Suprapubic skin (tissue), 4 donors: ENCODE measurements at places on chromosomes 5 and 9.

DNA sequence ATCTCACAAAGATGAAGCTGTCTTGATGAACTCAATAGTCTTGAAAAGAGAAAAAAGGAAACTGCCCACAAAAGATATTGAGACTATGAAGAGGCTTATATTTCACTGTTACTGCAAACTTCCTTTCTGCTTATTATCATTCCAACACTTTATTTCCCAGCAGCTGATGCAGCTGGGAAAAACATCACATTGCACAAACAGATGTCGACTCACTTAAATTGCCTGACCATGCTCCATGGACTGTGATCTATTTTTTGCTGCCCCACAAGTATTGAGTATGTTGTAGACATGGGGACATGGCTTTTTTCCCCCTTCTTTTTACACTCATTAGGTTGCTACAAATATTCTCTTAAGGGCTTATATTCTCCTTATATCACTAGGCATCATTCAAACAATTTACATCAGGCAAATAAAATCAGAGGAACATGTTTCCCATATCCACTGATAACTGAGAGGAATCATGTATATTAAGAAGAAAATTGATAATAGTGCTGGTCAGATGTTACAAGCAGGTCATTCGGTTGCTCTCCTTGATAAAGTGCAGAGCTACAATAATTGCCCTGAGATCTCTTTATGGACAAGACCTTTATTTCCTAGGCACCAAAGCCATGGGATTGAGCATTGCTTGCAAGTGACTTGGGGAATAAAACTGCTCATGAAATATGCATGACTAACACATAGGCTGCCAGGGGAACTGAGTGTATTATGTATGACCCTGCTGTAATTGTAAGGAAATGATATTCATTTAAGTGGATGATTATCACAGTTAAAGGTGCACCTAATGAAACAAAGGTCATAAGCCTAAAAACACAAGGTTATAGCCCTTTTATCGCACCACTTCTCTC is 509.9 kb downstream of the ZNF608 start:
- no peak for DNase-seq

DNA sequence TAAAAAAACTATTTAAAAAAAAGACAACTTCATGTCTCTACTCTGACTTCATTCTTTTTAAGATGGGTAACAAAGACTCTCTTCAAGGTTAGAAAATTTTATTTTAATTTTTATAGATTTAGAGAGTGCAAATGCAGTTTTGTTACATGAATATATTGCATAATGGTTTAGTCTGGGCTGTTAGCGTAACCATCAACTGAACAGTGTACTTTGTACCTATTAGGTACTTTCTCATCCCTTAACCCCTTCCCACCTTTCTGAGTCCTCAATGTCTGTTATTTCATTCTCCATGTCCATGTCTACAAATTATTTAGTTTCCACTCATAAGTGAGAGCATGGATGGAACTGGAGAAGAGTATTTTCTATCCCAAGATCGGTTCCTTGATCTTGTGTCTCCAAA is 16.8 kb downstream of the TLR4 start:
- no peak for DNase-seq

- peak; percentile 48 for DNase-seq
These were observed 7.0 kb upstream of the MRNIP start for GRCh38 chr5:179865491-179866240.

- DNase-seq = no peak
These were observed 315.3 kb upstream of the RPS23 start for GRCh38 chr5:82593481-82593880.

DNA sequence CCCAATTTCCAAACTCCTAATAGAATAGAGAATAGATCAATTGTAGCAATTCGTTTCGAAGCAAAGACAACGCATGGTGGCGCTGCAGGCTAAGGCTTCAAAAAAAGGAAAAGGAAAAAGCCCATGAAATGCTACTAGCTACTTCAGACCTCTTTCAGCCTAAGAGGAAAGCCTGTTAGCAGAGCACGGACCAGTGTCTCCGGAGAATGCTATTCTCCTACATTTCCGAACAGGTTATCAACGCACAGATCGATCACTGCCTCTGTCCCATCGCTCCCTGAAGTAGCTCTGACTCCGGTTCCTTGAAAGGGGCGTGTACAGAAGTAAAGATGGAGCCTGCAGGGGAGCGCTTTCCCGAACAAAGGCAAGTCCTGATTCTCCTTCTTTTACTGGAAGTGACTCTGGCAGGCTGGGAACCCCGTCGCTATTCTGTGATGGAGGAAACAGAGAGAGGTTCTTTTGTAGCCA is at the start of gene PCDHB15:
Gene PCDHB15 (plus strand): TSS at position 146 of the 468 bp plus-strand sequence. CDS start 184 bp downstream, at position 330.
- DNase-seq = no peak

DNA sequence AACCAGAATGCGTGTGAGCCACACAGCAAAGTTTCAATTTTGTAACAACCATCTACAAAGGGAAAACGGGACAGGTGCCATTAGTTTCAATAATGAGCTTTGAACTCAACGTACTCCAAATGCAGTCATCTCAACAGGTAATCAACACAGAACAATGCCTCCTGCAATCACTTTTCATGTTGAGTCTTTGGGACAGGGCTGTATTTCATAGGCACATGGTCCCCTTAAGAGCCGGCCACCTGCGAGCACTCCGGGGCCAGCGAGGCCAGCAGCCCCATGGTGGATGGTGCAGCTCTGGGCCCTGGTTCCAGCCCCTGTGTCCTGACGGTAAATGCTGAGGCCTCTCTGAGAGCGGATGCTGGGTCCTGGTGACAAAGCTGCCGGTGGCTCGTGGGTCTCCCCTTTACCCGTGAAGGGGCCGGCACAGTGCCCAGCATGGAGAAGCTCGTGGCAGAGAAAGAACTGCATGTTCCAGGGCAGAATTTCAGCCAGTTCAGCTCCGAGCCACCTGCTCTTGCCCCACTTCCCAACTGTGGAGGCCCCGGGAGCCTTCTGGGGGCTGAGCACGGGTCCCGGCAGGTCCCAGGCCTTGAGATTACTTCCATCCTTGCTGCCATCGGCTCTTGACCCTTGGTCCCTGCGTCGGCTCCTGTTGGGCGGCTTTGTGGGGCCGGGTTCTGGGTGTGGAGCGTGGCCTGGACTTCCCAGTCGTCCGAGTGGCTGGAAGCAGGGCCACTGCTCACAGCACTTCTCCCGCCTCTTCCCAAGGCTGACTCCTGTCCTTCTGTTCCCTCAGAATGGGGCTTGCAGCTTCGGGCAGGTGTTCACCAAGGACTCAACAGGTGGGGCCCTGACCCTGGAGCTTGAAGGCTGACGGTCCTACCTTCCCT is 26.1 kb upstream of the RNU6ATAC start:
- peak; percentile 74 for DNase-seq

GRCh38 chr5:163727028-163727427 is 221.6 kb downstream of the MAT2B start:
- DNase-seq = no peak

GRCh38 chr5:1142886-1143669 is 31.2 kb upstream of the SLC12A7 start:
- DNase-seq = no peak
